Activated naive CD4-positive, alpha-beta T cell (primary cell): ENCODE measurements at places on chromosomes 6 and 20.
A peak's percentile ranks its signal among the peaks of the same experiment; 100 is the strongest.

- no peak for DNase-seq
These were observed 31.8 kb downstream of the ABRACL start for GRCh38 chr6:139060332-139060731.

- DNase-seq = no peak
These were observed 25.6 kb downstream of the SIRPA start for GRCh38 chr20:1920826-1921225.

- no peak for DNase-seq
These were observed 284.8 kb downstream of the SMOC2 start for GRCh38 chr6:168725802-168726201.

- no peak for DNase-seq
These were observed 20.0 kb downstream of the ZNF341 start for GRCh38 chr20:33751775-33752174.

DNA sequence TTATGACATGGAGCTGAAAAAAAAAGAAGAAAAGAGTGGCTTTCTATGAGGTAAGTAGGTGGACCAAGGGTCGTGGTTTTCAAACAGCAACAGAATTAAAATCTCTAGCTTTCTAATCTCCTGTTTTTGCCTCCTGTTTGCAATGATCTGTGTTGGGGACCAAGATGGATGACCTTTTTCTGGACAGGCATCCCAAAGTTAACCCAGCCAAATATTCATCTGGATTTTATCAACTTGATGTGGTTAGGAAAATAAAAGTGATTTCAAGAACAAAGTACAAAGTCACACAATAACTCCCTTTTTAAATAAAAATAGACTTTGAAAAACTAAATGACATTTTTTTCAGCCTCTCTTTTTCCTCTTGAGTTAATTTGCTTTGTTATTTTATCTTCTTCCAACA lies 282.1 kb upstream of the PRDM1 start:
- DNase-seq = no peak

GRCh38 chr6:143050509-143050908 lies 10.2 kb upstream of the AIG1 start:
- DNase-seq = no peak

DNA sequence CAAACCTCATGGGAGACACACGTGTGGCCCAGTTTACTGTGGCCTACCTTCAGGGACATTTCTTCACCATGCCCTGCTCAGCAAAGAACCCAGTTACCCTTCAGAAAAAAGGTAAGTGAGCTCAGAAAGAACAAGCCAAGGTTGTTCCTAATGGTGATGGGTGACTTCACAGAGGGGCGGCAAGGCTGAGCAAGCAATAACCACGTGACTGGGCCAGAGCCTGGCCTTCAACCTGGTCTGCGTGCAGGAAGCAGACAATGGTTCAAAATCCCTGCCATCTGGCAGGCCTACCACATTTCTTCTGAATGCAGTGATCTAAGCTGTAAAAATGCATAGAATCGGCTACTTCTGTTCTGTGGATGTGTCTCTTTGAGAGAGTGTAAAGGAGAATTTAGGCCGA lies 115.5 kb upstream of the CST7 start:
- no peak for DNase-seq

- no peak for DNase-seq
These were observed 374 bp upstream of the ABCC10 start for GRCh38 chr6:43426928-43427405.

- DNase-seq = no peak
These were observed 3.7 kb upstream of the CCDC167 start for GRCh38 chr6:37503309-37503965.

DNA sequence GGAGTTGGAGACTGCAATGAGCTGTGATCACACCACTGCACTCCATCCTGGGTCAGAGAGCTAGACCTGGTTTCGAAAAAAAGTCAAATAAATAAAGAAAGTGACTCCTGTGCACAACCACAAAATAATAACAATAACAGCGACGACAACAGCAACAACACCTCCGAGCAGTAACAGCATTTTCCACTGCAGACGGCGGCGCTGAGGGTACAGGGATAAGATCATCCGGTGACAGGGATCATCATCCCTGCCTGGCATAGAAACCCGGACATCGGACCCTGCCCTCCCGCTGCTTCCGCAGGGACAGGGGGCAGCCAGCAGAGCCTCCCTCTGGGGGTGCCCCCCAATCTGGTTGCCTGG lies 11.5 kb downstream of the SRXN1 start:
- no peak for DNase-seq

- no peak for DNase-seq
These were observed 102.3 kb upstream of the BMP2 start for GRCh38 chr20:6665161-6665560.

DNA sequence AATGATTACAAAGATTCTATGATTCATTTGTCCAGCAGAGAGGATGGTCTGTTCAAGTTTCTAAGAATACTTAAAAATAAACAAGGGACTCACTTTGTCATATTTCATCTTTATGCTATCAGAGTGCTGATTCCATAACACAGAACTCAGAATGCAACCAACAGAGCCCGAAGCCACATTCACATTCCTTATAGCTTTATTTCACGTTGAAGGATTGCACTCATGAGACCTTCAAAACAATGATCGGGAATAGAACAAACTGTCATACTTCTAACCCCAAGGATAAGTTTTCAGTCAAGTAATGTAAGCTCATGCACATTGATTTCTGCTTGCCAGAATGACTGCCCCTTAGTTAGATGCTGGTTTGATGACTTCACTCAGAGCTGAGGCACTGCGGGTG lies 25.2 kb downstream of the FNDC1 start:
- no peak for DNase-seq

- DNase-seq = no peak
These were observed 41.4 kb downstream of the MAP3K5 start for GRCh38 chr6:136750696-136751521.

- peak; percentile 16 for DNase-seq
These were observed 1.0 kb downstream of the CALHM6 start for GRCh38 chr6:116461932-116462885.

DNA sequence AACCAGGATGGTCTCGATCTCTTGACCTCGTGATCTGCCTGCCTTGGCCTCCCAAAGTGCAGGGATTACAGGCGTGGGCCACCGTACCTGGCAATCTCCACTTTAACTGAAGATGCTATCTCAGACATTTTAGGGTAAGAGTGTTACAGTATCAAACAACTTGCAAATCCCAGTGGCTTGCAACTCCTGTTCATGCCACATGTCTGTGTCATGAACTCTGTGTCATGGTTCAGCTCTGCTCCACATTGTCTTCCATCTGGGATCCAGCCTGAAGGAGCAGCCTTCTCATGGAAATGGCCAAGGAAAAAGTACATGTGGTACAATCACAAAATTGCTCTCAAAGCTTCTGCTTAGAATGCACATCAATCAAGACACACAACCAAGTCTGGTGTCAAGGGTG lies 114.9 kb downstream of the MAP3K5 start:
- DNase-seq = no peak

DNA sequence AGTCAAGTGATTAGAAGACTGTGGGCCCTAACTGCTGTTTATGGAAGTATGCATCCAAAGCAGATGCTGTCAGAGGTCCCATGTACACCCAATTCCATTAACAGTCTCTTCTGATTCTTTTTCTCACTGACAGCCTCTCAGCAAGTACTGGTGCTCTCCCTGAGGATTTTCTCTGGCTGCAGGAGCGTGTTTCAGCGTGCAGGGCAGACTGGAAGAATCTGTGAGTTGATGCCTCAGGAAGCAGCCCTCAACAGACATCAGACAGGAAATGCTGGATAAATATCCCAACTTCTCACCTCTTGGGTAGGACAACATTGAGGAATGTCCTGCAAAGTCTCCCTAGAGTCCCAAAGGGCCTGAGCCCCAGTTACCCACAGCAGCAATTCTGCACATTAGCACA lies 40.8 kb downstream of the ANKEF1 start:
- no peak for DNase-seq

GRCh38 chr6:15411766-15412165 lies 165.9 kb downstream of the JARID2 start:
- no peak for DNase-seq
